ENCODE measurements at places on chromosomes 7 and 10.
A peak's percentile ranks its signal among the peaks of the same experiment; 100 is the strongest.

GRCh38 chr10:121436630-121437341 is 161.5 kb downstream of the FGFR2 start:
- no peak for DNase-seq

- DNase-seq, result no peak
Observed at GRCh38 chr7:86667732-86668131, 24.0 kb downstream of the GRM3 start.

DNA sequence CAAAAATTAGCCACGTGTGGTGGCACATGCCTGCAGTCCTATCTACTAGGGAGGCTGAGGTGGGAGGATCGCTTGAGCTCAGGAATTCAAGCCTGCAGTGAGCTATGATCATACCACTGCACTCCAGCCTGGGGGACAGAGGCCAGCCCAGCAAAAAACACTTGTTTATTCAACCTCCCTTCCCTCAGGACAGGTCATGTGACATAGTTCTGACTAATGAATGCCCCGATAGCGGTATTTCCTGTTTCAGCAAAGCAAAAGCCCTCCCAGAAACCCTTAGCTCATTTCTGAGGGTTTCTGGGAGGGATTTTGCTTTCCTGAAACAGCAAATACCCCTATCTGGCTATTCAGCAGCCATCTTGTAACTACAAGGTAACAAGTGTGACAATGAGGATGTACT is 157.1 kb downstream of the GATA3 start:
- no peak for DNase-seq

DNA sequence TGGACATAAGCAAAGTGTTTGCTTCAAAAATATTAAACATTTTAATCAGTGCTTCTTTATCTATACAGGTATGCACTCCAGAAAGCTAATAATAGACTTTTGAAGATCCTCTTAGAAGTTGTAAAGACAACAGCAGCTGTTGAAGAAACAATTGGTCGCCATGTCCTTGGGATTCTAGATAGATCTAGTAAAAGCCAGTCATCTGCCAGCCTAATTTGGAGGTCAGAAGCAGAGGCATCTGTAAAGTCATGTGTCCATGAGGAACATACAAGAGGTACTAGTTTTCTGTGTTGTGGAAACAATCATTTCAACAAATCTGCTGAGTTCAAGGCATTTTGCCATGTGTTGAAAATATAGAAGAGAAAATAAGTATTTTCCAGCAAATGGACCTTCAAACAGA is 89.3 kb downstream of the CYP51A1 start:
- no peak for DNase-seq

DNA sequence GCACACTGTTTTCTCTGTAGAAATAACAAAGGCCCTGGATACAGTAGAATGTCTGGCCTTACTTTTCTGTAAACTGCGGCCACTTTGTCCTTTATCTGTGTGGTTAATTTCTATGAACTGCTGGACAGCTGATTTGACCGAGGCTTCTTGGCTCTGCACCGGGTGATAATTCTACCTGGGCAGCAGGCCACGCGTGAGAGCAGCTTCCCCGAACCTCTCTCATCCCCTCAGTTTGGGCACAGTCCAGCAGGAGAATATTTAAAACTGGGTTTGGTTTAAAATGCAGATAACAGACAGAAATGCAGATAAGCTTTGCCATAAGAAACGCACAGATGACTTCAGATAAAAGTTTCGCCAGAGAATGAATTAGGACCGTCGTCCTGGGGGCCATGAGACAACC is 81.0 kb downstream of the CELF2 start:
- no peak for DNase-seq

GRCh38 chr10:98414932-98415730 is at the start of gene PYROXD2:
Gene PYROXD2 (minus strand): TSS chr10:98415182. CDS start chr10:98415135, 47 bp downstream.
- DNase-seq, result peak; percentile 61

- DNase-seq, result no peak
Observed at GRCh38 chr7:55073051-55073511, 54.3 kb downstream of the EGFR start.

DNA sequence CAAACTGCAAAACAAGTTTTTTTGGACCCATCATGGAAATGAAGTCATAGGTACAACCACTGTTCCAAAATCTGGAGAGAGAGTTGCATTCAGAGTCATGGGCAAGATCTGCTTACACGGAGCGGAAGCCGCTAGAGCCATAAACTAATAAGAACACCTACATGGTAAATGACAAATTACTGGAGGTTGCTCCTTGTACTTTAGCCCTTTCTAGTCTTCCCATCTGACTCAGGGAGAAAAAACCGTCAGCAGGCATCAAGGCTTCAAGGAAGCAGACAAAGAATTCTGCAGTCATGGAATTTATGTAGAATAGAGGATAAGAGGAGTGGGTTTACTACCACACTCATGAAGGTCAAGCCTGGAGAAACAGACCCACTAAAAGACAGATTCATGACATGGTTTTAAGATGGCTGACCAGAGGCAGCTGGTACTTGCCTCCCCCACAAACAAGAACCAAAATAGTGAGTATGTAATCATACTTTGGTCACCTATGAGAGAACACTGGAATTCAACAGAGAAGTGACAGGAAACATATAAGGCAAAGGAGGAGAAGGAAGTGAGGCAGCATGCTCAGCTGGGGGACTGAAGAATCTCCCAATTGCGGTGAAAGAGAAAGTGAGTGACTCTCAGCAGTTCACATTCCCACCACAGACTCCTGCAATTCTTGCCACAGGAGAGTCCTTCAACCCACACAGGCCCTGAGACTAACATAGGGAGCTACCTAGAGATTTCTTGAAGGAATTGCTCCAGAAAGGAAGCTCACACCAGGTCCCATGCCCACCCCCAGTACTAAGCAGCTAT is 42.4 kb upstream of the ASAH2 start:
- DNase-seq, result no peak

DNA sequence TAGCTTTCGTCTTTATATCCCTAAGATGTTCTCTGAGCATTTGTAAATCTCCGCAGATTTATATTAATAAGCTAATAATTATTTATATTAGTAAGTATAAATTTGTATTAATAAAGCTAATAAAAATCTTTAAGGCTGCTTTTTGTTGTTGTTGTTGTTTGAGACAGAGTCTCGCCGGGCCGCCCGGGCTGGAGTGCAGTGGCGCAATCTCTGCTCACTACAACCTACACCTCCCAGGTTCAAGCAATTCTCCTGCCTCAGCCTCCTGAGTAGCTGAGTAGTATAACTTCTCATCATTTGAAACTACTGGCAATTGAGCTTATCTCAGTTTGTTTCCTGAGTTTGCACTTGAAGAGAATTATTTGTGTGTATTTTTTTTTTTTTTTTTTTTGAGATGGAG is 5.1 kb upstream of the ZRANB1 start:
- DNase-seq, result no peak

DNA sequence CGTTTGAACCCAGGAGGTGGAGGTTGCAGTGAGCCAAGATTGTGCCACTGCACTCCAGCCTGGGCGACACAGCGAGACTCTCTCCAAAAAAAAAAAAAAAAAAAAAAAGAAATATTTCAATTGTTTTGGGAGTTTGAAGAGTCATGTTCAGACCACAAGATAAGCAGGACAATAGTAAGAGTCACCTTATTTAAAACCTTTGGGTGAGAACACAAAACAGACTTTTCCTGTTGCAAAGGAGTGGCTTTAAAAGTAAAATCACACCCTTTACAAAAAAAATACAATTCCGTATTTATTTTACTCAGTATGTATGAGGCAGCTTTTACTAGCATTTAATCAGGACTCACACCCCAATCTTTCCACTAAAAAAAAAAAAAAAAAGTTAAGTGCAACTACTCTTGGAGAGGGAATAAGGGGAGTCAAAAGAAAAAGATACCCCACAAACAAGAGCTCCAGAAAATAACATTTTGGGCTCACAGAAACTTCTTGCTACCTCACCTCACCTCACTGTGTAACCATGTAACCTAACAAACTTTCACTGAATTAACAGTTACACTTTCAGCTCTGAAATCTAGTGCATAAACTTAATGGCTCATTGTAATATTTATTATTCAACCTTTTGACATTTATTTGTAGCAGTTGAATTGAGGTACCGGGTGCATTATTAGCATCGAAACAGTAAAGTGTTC is 11.2 kb downstream of the SKIDA1 start:
- DNase-seq, result no peak

DNA sequence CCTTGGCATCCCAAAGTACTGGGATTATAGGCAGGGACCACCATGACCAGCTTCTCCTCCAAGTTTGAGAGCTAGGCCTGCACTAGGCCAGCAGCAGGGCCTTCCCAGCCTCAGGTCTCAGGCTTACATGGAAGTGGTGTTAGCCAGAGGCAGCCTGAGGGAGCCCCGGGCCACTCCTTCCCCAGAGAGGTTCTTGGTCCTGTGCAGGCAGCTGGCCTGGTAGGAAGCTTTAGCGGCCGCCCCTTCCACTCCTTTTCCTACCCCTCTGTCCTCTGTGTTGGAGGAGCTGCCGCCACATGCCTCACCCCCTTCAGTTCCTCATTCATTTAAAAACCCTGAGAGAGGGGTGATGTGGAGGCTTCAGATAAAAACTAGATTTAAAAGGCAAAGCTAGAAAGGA is 40.3 kb downstream of the TSPAN15 start:
- no peak for DNase-seq

- no peak for DNase-seq
Observed at GRCh38 chr7:98697083-98697482, 80.0 kb downstream of the NPTX2 start.

- peak; percentile 44 for DNase-seq
Observed at GRCh38 chr10:101041252-101041761, 10.3 kb downstream of the SFXN3 start.

DNA sequence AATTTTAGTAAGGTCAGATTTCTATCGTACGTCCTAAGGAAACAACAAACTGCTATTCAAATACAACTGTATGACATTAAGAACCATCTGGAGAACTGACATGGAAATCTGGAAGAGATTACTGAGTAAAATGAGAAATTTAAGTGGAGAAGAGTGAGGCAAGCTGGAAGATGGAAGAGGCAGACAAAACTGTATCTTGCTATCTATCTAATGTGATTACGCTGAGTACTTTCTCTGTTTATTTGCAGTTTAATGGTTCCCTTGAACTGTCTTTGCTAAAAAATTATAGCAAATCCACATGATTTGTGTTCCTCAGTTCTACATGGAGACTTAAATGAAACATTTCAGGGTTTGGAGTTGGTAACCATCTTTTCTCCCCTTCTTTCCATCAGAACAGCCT is 927.1 kb upstream of the MBL2 start:
- DNase-seq, result no peak

GRCh38 chr10:48331436-48331835 is 25.0 kb downstream of the MAPK8 start:
- no peak for DNase-seq

DNA sequence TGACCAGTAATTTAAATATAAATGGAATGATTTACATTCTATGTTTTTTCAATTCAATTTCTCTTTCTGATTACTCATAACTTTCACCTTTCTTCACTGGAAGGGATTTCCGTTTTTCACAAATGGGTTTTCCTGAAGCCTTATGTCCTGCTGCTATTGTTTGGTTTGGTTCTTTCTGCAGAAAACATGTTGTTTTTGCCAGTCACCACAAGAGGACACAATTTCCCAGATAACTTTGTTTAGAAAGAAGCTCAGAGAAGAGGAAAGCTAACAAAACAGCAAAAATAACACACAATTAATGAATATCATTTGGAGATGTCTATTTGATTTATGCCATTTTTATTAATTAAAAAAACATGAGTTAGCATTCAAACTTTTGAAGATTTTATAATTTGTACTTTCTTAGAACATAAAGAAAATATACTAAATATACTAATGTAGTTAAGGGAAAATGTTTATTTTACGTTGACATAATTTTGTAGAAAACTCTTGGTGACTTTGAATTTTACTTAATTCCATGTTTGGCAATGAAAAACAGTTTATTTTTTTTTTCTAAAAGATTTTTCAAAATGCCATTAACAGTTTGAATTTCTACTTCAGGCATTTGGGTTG is 4.6 kb upstream of the TWIST1 start:
- DNase-seq, result no peak

- DNase-seq, result no peak
Observed at GRCh38 chr10:57247271-57247670, 886.2 kb upstream of the ZWINT start.

DNA sequence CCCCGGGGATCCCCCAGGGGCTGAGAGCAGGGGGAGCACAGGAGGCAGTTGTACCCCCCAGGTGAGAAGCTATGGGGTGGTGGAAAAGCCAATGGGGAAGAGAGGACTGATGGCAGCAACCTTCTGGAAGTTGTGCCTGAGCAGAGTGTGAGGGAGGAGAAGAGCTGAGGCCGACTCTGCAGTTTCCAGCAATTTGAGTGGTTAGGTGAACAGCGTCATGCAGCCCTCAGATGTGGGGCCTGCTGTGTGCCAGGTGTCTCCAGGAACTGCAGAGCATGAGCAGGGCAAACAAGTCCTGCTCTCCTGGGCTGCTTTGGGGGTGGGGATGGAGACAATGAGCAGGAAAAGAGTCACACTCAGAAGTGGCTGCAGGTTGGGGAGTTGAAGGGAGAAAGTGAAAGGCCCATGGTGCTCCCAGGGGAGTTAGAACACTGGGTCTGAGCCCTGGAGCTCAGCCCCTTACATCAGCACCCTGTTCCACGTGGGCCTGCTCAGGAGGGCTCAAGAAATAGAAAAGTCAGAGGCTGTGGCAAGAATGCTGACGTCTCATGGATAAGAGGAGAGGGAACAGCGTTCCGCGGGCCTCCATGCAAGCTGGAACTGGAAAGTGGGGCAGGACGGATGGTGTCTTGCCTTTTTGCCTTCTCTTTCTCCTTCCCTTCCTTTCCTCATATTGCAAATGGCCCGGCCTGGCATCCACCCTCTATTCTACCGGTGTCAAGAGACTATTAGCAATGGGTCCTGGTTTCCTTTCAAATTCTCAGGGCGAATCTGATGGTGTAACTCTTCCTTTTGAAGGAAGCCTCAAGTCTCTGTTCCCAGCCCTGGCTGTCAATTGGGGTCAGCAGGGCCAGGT is 4.0 kb upstream of the AFAP1L2 start:
- no peak for DNase-seq

- no peak for DNase-seq
Observed at GRCh38 chr7:99733448-99733847, 1.5 kb downstream of the CYP3A7 start.

DNA sequence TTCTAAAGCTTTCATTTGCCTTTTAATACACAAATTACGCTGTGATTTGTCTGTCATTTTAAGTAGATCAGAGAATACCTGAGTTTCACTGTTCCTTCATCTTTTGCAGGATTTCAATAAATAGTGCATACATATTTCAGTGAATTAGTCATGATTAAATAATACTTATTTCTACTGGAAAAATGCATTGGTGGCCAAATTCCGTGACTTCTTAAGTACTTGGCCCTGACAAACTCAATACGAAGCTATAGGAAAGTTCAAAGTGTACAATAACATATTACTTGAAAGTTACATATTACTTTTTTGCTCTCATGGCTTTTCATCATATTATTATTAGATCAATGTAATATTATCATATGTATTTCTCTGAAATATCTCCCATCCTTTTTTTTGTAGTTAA is 16.1 kb upstream of the PLXDC2 start:
- DNase-seq, result no peak

- DNase-seq, result no peak
Observed at GRCh38 chr7:126394406-126394805, 858.3 kb downstream of the GRM8 start.

All from ascending aorta (tissue), 2 donors.